ENCODE measurements at places on chromosomes 4 and X.

GRCh38 chrX:73214426-73215094 is at the start of gene NAP1L2:
NAP1L2 (minus strand) TSS chrX:73214851; CDS start chrX:73214492, 359 bp downstream.
- no peak for DNase-seq

DNA sequence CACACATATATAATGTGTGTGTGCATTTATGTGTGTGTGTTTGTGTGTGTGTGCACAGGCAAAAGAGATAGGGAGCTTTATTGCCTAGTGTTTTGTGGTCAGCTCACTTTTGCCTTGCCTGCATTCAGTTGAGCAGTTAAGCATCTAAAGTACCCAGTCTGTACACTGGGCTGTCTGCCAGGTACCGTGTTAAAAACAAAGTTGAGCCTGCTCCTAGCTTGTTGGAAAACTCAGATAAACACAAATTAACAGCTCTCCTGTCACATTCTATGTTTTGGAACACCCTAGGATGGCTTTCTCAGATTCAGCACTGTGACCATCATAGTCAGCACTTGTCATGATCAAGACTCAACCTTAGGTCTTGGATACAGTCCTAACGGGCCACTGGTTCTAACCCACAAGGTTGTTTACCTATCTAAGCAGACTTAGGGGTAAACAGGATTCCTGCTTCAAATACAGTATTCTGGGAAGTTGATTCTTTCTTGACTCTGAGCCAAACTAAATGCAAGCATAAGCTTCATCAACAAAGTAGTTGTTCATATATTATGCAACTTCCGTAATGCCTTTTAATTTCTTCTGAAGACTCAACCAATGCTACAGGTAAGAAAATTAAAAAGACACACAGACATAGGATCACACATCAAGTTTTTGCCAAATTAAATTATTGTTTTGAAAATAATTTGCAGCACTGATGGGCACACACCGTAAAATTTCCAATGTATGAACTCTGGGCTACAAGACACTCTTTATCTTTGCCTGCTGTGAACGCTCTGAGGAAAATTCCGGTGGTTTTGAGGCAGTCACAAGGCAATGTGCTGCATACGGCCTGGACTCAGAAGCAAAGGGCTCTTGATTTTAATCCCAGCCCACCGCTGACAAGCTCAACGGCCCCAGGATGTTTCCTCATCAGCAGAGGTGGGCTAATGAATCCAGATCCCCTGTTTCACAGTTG is 11.3 kb upstream of the CD99 start:
- DNase-seq = no peak

GRCh38 chr4:175421506-175421905 is 390.6 kb downstream of the GPM6A start:
- DNase-seq = peak; percentile 74

DNA sequence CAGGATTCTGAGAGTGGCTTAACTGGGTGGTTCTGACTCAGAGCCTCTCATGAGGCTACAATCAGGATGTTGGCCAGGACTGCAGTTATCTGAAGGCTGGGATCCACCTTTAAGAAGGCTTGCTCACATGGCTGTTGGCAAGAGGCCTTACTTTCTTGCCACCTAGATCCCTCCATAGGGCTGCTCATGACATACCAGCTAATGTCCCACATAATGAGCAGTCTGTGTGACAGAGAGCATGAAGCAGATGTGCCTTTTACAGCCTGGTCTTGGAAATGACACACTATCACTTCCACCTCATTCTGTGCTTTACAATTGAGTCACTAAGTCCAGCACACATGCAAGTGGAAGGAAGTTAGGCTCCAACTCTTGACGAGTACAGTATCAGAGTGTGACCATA is 4.3 kb upstream of the RBM3 start:
- peak; percentile 66 for DNase-seq

DNA sequence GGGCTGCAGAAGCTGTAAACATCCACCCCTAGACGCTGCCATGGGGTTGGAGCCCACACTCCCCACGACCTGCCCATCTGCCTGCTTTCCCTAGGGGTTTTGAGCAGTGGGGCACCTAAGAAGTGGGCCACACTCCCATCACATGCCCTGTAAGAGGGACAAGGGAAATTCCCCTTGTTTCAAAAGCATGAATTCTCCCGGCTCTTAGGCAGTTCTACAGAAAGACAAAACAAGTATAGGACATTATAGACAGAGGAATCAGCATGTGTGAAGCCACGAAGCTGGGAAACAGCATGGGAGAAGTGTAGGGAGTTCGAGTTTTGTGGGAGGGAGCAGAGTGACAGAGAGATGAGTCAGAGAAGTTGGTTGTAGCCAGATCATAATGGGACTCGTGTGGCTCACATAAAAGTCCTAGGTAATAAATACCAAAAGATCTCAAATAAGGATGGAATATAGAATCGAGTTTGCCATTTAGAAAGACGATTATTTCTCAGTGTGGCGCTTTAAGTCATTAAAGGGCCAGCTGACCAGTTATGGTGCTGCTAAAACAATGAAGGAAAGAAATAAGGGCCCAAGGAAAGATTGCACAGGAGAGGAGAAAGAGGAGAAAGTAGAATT is 23.9 kb downstream of the APOO start:
- DNase-seq = peak; percentile 87

GRCh38 chr4:2866891-2867290 is 23.2 kb downstream of the ADD1 start:
- DNase-seq = peak; percentile 49

GRCh38 chr4:76987153-76987591 is 37.6 kb downstream of the SEPTIN11 start:
- peak; percentile 91 for DNase-seq

GRCh38 chrX:46989548-46989947 is 77.3 kb downstream of the JADE3 start:
- DNase-seq = no peak

DNA sequence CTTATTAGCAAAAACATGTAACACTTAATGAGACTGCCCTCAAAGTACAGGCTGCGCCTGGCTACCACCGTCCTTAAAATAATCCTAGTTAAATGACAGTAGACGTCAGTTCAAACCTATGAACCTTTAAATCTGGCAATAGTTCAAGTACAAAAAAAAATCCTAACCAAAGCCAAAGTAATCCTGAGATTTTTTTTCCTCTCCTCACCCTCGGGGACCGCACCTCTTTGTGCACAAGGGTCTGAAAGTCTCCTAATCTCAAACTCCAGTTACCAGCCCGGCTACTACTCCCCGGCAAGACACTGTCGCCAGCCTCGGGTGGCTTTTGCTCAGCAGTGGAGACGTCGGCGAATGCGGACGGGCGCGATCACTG is 439 bp downstream of the SEC31A start:
- DNase-seq = no peak

DNA sequence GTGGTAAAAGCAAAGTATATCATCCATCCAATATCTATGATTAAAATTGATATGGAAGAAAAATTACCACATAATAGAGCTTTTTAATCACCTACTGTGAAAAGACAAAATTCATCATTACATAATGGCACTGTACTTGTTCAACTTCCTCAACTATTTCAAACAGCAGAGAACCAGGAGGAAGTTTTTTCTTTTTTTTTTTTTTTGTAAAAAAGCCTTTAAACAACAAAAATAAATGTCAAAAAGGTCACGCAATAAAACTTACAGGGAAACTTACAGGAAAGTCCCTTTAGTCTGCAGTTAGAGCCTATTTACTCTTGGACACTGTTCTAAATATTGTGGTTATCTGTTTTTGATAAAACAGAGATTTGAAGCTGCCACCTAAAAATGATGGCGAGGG is 4.8 kb downstream of the PDGFC start:
- DNase-seq = no peak

GRCh38 chrX:116239944-116240840 is 69.6 kb downstream of the AGTR2 start:
- DNase-seq = peak; percentile 73

- DNase-seq = peak; percentile 80
These were observed 511.3 kb upstream of the PCDH7 start for GRCh38 chr4:30208731-30209435.

- DNase-seq = peak; percentile 50
These were observed 103.7 kb downstream of the SORCS2 start for GRCh38 chr4:7295911-7296660.

GRCh38 chrX:133985967-133986683 is 731 bp upstream of the GPC3 start:
- DNase-seq = no peak

GRCh38 chr4:3705236-3705987 is 60.8 kb upstream of the ADRA2C start:
- no peak for DNase-seq

DNA sequence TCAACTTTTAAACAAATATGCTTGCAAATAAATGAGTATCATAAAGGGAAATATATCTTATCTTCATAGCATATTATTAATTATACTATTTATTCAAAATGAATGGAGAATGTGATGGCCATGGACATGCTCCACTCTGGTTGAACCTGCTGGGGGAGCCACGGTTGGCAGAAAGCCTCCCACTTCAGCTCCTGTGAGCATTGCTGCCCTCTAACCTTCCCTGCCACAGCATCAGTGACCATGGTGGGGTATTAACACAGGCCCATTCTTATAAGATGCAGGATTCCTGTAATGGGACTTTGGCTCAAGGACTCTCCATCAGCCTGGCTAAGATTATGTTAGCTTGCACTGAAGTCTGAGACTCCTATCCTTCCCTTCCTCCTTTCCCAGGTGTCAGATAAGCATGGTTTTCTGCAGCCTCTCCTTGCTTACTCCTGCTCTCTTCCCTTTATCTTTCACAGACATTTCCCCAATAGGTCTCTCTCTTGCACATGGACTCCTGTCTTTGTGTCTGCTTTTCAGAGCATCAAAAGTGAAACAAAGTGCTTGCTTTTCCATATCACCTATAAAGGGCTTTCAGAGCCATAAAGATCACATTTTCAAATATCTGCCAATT is 4.9 kb upstream of the ABRAXAS1 start:
- no peak for DNase-seq

DNA sequence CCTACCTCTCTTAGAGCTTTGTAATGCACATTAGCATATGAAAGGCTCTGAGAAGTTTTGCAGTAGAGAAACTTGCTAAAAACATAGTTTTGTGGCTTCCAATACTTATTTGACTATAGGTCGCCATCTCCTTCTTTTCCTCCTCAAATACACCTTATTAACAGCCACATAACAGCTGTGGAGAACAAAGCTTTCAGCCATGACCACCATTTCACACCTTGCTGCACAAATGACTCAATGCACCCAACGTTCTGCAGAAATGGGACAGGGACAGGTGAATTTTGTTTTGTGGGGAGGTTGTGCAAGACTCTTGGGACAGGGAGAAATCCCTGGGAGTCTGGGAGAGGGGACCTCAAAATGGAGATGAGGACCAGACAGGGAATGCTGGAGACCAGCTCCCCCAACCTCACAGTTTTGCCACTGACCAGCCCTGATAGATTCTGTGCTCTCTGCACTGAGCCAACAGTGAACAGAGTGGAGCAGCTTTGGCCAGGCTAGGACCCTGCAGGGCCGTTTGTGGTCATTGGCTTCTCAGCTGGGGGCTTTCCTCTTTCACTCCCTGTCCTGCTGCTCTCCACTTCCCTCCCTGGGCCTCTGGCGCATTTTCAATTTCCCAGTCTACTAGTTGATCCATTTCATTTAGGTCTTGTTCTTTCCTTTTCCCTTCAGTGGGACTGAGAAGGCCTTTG is 16.6 kb downstream of the FRMPD3 start:
- no peak for DNase-seq

GRCh38 chr4:8494218-8494617 is 53.6 kb downstream of the TRMT44 start:
- DNase-seq = no peak

DNA sequence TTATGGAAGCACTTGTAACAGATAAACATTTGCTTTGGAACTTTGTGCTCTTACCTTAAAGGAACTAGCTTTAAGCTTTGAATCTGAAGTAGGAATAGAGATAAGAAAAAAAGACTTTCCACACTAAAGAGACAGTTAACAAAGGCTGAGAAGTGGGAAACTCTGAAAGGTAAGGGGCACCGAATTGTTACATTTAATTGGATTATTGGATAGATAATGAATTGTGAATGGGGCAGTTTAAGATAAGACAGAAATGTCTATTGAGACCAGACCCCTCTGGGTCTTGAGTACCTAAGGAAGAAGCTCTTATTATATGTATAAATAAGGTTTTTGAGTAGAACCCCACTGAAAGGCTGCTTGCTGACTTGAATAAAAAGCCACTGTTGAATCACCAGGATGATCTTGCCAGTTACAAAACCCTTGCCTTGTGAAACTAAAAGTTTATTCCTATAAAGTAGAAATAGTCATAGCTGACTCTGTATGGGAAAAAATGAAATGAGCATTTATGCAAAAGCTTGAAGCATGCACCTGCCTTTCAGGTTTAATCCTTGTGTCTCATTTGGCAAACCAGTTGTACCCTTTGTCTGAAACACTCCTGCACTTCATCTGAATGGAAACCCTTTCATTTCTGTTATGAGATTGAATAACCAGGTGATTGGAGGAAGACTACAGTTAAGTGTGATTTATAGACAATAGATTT is 423.2 kb downstream of the RPA4 start:
- no peak for DNase-seq

GRCh38 chrX:10032147-10032546 is 65.0 kb downstream of the CLDN34 start:
- no peak for DNase-seq

DNA sequence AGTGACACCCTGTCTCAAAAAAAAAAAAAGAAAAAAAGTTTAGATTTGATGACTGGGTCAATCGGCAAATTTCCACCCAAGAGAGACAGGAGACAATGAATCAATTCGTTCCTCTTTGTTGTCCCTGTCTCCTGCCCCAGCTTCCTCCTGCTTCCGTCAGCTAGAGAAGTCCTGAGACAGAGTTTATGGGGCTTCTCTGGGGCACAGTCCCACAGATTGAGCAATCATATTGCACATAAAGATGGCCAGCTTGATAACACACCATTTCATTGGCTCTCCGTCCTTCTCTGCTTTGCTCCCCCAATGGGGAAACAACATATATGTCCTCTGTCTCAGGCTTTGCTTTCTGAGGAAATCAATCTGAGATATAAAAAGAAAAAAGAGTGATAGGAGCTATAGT is 78.4 kb upstream of the FUNDC1 start:
- DNase-seq = no peak

- DNase-seq = no peak
These were observed 7.3 kb downstream of the TAB3 start for GRCh38 chrX:30881797-30882196.

- no peak for DNase-seq
These were observed 5.7 kb upstream of the FAM9C start for GRCh38 chrX:13050151-13050550.

DNA sequence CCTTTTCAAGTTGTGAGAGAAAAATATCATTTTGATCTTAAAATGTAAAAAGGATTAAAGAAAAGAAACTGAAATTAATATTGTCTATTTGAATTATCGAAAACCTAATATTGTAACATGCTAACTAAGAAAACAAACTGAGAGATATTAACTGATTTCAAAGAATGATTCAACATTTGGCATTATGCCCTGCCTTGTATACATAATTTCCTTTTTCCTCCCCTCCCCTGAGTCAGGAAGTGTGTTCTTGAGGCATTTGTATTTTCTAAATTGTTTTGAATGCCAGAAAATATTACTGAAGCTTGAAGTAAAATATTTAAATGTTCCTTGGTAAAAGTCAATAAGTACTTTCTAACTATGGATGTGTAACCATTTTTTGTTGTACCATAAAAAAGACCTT is 49.4 kb downstream of the RPS6KA3 start:
- peak; percentile 80 for DNase-seq

Data from ELR (cell line).